ENCODE measurements at places on chromosomes 16 and 17.

GRCh38 chr17:4892499-4893221 lies 6.7 kb upstream of the C17orf107 start:
- no peak for DNase-seq

DNA sequence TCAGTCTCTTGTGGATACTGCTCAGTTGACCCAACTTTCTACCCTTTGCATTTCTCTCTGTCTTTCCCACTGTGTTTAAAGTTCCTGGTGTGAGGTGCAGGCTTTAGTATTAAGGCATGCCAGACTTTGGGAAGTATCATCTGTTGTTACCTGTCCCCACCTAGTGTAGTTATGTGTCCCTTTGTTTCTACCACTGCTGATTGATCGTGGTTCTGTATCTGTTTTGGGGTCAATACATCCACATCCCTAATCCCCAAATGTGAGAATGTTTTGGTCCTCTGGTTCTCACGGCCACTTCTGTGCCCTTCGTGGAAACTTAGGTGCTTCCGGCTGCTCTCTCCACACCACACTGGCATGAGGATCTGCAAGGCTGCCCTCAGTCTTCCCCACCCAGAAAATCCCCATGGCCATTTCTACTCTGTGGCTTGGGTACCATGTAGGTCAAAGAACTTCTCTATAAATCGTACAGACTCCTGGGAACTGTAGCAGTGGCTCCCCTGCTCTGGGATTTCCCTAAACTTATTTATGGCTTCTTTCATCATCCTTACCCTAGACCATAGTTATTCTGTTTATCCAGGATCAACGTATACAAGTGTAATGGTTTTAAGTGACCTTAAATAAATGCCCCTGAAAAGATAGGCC lies 443.2 kb downstream of the XYLT1 start:
- DNase-seq, result no peak

DNA sequence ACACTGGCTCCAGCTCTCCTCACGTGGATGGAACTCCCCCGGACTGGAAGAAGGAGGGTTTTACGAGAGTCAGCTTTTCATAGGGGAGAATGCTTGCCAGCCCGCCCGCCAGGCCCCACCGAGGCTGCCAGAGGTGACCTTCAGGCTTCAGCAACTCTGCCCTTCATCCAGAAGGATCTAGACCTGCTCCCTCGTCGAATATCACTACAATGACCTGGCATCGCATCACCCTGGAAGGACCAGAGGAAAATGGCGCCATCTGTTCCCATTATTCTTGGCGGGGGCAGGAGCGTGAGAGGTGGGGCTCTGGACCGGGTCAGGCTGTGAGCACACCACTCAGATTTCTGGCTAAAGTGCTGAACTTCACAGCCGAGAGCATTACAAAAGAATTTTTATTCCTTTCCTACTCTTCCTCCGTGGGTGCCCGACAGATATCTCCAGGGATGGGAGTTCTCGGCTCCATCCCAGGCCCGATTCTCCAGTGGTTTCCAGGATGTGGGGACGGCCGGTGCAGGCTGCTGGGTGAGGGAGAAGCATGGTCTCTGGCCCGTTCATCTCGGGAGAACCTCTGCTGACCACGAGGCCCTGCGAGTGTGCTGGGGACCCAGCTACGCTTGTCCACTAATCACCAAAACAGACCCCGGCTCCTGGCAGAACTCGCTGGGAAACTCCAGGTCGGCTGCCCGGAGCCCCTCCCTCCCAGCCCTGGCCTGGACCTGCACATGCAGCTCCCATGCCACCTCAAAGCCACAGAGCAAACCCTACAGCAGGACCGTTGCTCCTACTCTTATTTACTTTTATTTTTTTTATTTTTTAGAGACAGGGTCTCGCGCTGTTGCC lies 36.8 kb upstream of the ZNF469 start:
- DNase-seq, result no peak

GRCh38 chr17:19705201-19705600 lies 11.2 kb downstream of the SLC47A2 start:
- DNase-seq, result no peak

- DNase-seq, result no peak
These were observed 13.2 kb upstream of the ZNF469 start for GRCh38 chr16:88369447-88370008.

- DNase-seq, result no peak
These were observed 13.6 kb downstream of the CEP95 start for GRCh38 chr17:64520359-64520758.

GRCh38 chr17:28773736-28774135 lies 29.9 kb downstream of the TRAF4 start:
- no peak for DNase-seq

GRCh38 chr16:58628845-58629732 lies 537 bp downstream of the CNOT1 start:
- DNase-seq, result peak; percentile 24

Measured in AML-193 (cell line).